ENCODE measurements at places on chromosomes 3 and 15.

DNA sequence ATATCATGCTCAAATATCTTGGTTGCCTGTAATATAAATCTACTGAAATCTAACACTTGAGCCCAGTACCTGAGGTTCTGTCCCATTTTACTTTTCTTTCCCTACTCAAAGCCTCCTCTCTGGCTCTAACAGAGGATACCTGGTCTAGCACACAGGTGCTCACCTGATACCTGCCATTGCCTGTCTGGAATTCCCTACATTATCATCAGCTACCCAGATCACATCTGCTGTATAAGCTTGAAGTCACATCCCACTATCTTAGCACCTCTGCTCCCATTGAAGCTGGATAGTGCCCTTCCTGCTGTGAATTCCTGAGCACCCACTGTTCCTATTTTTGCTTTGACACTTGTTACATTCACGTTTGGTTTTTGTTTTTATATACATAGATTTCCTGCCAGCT, 30.5 kb downstream of the GYG1 start:
- H3K4me3 ChIP-seq, result no peak overlapping the region
- no peak for DNase-seq
- peaks cover 19% of the 10 kb centered on the region for H3K36me3 ChIP-seq
- H3K27me3 ChIP-seq, result no peaks in the 10 kb centered on the region
- peaks cover 6% of the 10 kb centered on the region for H3K4me1 ChIP-seq
- no peak overlapping the region for H3K27ac ChIP-seq

- H3K27ac ChIP-seq, result no peak overlapping the region
- no peak for DNase-seq
- no peaks in the 10 kb centered on the region for H3K27me3 ChIP-seq
- peak overlapping the region; percentile 96 for H3K4me3 ChIP-seq
Measured at GRCh38 chr3:184016169-184016570, 1.5 kb downstream of the ABCC5 start.

DNA sequence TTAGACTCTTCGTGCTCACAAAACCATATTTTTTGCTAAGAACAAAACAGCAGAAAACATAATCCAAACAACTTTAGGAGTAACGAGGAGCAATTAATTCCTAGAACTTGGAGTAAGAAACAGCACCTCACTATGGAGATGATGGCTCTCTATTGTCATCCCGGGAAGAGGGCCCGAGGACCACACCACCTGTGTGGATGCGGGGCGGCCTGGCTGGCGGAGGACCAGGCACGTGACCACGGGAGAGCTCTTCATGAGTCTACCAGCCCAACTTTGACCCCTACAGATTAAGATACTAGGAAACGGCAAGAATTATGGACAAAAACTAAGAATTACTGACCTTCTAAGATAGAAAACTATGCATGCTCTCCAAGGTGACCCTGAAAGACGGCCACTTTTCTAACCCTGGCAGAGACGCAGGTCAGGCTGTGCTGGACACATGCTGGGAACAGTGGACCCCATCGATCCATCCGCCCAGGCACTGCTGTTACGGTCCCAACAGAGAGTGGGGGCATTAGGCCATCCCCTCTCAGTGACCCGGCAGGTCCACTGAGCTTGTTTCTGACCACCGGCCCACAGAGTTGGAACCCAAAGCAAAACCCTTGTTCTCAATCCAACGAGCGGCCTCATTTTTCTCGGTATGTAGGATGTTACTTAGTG, 13.1 kb upstream of the OCA2 start:
- H3K36me3 ChIP-seq, result peaks cover 57% of the 10 kb centered on the region
- H3K4me1 ChIP-seq, result no peaks in the 10 kb centered on the region
- H3K27me3 ChIP-seq, result no peaks in the 10 kb centered on the region
- H3K4me3 ChIP-seq, result no peak overlapping the region
- H3K27ac ChIP-seq, result no peak overlapping the region

GRCh38 chr3:154334973-154335420, 10.7 kb upstream of the DHX36 start:
- H3K36me3 ChIP-seq, result no peaks in the 10 kb centered on the region
- DNase-seq, result no peak
- H3K27ac ChIP-seq, result no peak overlapping the region
- no peaks in the 10 kb centered on the region for H3K4me1 ChIP-seq

DNA sequence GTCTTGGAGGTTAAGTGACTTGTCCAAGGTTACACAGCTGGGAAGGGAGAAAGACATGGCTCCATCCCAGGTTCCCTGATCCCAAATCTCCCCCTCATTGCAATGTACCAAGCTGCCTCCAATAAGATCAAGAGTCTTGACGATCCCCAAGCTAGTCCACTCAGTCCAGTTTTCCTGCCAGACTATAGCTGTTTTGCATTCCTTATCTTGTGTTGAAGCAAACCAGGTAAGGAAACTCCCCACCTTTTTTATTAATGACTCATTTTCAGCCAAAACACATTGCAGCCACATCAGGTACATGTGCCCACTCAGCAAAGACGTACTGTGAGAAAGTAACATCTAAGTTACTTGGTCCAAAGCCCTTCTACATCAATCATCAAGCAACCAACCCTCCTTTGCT, 41.9 kb downstream of the LIPC start:
- no peak for DNase-seq
- no peak overlapping the region for H3K4me3 ChIP-seq
- no peaks in the 10 kb centered on the region for H3K36me3 ChIP-seq
- H3K27me3 ChIP-seq, result no peaks in the 10 kb centered on the region

- no peaks in the 10 kb centered on the region for H3K36me3 ChIP-seq
- no peak overlapping the region for H3K4me3 ChIP-seq
- H3K4me1 ChIP-seq, result no peaks in the 10 kb centered on the region
- H3K27me3 ChIP-seq, result no peaks in the 10 kb centered on the region
Measured at GRCh38 chr3:33932010-33932764, 133.8 kb downstream of the PDCD6IP start.

DNA sequence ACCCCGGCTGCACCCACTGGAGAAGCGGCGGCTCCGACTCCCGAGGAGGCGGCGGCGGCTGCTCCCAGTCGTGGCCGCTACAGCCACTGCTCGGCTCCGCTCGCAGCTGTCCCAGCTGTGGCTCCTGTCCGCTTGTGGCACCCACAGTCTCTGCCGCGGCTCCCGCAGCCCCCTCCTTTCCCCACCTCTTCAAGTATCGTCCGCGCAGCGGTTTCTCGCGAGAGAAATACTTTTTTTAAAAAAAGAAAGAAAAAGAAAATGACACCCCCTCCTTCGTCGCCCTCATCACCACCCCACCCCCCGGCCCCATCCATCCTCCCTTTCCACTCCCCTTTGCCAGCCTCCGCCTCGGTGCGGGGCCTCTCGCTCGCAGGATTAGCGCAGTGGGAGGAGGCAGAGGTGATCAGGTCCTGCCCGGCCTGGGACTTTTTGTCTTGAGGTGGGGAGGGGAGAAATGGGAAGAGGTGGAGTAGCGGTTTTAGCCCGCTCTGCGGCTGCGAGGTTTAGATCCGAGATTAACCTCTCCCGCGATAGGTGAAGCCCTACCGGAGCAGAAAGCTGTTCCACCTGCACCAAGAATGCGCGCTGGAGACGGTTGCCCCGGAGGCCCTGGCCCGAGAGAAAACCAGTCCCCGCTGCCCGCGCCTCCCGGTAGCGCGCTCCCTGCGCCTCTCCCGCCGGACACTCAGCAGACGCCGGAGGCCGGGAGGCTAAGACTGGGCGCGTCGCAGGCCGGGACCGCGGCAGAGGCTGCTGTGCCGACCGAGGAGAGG, at the start of gene FBN1:
TSS of gene FBN1 (minus strand) at position 152 of the 773 bp plus-strand sequence. CDS start 940 bp downstream, outside the sequence.
- H3K27me3 ChIP-seq, result peaks cover 31% of the 10 kb centered on the region
- peaks cover 30% of the 10 kb centered on the region for H3K4me1 ChIP-seq
- H3K4me3 ChIP-seq, result peak within 1 kb of the TSS; percentile 31
- H3K27ac ChIP-seq, result no peak within 1 kb of the TSS
- peak; percentile 72 for DNase-seq

DNA sequence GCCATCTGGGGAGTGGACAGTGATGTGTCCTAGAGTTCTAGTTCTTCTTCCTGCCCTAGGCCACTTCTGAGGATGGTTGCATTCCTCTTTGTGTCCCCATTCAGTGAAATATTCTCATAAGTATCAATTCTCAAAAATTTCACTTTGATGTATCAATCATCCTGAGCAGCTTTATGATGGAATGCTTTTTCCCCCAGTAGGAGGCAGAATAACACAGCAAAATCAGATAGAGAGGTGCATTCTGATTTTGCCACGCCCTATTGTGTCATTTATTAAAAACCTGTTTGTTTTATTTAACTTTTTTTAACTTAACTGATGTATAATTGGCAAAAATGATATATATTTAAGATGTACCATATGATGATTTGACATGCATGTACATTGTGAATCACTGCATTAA, 656.0 kb upstream of the GRM7 start:
- no peaks in the 10 kb centered on the region for H3K4me1 ChIP-seq
- H3K36me3 ChIP-seq, result no peaks in the 10 kb centered on the region
- no peak for DNase-seq
- no peak overlapping the region for H3K27ac ChIP-seq
- H3K4me3 ChIP-seq, result no peak overlapping the region

GRCh38 chr3:144109944-144110343, 138.3 kb downstream of the DIPK2A start:
- H3K36me3 ChIP-seq, result no peaks in the 10 kb centered on the region
- no peak for DNase-seq
- H3K27ac ChIP-seq, result no peak overlapping the region

DNA sequence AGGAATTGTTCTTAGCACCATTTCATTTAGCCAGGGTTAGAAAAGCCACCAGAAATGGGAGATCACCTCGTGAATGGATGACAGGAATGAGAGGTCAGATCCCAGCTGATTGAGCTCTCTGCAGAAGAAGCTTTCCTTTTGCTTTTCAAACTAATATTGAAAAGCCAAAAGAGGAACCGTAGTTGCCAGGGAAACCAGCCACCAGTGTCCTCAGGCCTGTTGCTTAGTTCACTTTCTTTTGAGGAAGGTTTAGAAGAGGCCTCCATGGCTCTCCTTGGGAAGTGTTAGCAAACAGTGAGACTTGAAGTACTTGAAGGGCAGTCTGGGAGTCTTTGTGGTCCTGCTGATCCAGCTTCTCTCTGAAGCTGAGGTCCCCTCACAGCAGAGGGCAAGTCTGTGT, 7.4 kb upstream of the CCK start:
- H3K4me3 ChIP-seq, result no peak overlapping the region
- no peak for DNase-seq
- no peaks in the 10 kb centered on the region for H3K36me3 ChIP-seq
- H3K27me3 ChIP-seq, result no peaks in the 10 kb centered on the region
- no peaks in the 10 kb centered on the region for H3K4me1 ChIP-seq

GRCh38 chr3:13877911-13878280, 2.0 kb downstream of the WNT7A start:
- no peaks in the 10 kb centered on the region for H3K4me1 ChIP-seq
- no peak for DNase-seq
- peaks cover 6% of the 10 kb centered on the region for H3K27me3 ChIP-seq
- no peak overlapping the region for H3K27ac ChIP-seq
- H3K4me3 ChIP-seq, result no peak overlapping the region

- DNase-seq, result no peak
- peaks cover 30% of the 10 kb centered on the region for H3K4me1 ChIP-seq
- H3K27me3 ChIP-seq, result no peaks in the 10 kb centered on the region
- H3K27ac ChIP-seq, result no peak overlapping the region
Measured at GRCh38 chr3:13062647-13063046, 10.6 kb downstream of the IQSEC1 start.

DNA sequence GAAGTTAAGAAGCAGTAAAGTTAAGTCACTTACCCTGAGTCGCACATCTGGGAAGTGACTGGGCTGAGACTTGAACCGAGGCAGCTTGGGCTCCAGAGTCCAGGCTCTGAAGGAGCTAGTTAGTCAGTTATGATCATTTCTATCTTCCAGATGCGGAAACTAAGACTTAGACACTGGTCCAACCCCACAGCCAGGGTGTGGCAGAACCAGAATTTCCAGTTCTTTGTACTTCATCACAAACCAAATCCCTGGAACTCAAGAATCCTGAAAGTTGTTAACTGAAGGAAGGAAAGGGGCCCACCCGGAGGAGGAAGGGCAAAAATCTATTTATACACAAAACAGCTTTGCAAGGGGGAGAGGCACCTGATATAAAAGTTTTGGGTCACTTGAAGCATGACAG, 389.9 kb downstream of the SHQ1 start:
- no peaks in the 10 kb centered on the region for H3K4me1 ChIP-seq
- peaks cover 9% of the 10 kb centered on the region for H3K27me3 ChIP-seq
- H3K36me3 ChIP-seq, result no peaks in the 10 kb centered on the region
- no peak overlapping the region for H3K27ac ChIP-seq
- no peak overlapping the region for H3K4me3 ChIP-seq

DNA sequence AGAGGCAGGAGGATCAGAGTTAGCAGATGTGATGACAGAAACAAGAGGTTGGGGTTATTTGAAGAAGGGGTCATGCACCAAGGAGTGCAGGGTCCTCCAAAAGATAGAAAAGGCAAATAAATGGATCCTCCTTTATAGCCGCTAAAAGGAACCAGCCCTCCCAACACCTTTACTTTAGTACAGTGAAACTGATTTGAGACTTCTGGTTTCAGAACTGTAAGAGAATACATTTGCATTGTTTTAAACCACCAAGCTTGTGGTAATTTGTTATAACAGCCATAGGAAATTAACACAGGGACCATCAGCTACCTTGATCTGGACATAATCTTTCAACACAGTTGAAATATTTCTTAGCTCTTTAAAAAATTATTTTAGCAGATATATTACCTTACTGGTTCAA, 166.6 kb downstream of the TIGIT start:
- H3K4me3 ChIP-seq, result no peak overlapping the region
- H3K27ac ChIP-seq, result no peak overlapping the region
- DNase-seq, result no peak

- no peak for DNase-seq
- no peaks in the 10 kb centered on the region for H3K4me1 ChIP-seq
- no peak overlapping the region for H3K27ac ChIP-seq
- no peak overlapping the region for H3K4me3 ChIP-seq
Measured at GRCh38 chr15:74808078-74808839, 4.4 kb upstream of the LMAN1L start.

DNA sequence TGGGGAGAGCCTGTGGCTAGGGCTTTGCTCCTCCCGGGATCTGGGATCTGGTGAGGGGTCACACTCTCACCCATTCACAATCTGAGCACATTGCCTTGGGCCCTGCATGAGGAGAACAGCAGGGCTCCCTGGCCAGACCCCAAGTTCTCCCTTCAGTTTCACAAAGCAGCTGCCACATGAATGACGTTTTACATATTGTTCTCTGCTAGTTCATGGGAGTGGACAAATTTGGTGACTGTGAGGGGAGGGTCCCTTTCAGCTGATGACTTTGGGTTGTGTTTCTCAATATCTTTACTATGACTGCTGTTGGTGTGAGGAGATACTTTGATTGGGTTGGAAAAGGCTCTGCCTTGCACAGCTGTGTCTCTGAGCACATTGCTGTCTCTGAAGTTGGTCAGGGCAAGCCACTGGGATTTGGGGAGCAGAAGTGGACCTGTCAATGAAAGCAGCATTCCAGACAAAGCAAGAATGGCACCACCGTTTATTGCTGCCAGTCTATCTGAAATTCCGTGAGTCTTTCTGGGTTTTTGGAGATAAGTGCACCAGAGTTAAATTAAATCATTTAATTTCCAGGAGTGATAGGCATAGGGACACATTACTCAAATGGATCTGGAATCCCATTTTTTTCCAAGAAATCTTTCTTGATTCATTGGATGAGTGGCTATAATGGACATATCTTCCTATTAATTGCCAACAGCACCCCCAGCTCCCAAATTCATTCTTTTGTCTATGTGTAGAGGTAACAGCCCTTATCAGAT, 10.3 kb downstream of the TIMP4 start:
- no peaks in the 10 kb centered on the region for H3K4me1 ChIP-seq
- no peak overlapping the region for H3K4me3 ChIP-seq
- H3K27me3 ChIP-seq, result no peaks in the 10 kb centered on the region
- H3K27ac ChIP-seq, result no peak overlapping the region

Data from DND-41 (cell line).